ENCODE measurements at places on chromosomes 7 and 10. TPM values are rescaled to one million over a fixed set of nuclear protein-coding genes. Genes with fewer than 3 reads are reported as not detected.

GRCh38 chr7:512146-512510 lies 7.5 kb downstream of the PDGFA start:
- no peak for ATAC-seq

DNA sequence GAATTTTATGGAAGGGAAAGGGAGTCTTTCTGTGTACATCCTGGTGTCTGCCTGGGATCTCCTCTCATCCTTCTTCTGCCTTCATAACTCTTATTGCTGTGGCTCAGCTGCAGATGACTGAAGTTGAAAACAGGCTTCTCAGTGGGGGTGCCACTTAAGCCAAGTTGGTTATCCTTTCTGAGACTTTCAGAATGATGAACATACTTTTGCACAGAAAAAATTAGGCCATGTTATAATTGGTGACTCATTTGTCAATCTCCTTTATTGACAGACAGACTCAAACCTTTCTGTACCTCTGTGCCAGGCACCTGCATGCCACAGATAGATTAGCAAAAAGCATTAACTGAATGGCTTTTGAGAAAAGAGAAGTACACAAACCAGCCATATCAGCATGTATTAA lies 430.3 kb downstream of the SORCS1 start:
- ATAC-seq: no peak

Gene IL6
- total RNA-seq: not detected

Gene INMT
- total RNA-seq: 1.5 TPM

Gene AKR1C3
- 29.5 TPM for total RNA-seq

Gene RTKN2
- total RNA-seq: 8.9 TPM

Gene THSD7A
- 1.00 TPM for total RNA-seq

DNA sequence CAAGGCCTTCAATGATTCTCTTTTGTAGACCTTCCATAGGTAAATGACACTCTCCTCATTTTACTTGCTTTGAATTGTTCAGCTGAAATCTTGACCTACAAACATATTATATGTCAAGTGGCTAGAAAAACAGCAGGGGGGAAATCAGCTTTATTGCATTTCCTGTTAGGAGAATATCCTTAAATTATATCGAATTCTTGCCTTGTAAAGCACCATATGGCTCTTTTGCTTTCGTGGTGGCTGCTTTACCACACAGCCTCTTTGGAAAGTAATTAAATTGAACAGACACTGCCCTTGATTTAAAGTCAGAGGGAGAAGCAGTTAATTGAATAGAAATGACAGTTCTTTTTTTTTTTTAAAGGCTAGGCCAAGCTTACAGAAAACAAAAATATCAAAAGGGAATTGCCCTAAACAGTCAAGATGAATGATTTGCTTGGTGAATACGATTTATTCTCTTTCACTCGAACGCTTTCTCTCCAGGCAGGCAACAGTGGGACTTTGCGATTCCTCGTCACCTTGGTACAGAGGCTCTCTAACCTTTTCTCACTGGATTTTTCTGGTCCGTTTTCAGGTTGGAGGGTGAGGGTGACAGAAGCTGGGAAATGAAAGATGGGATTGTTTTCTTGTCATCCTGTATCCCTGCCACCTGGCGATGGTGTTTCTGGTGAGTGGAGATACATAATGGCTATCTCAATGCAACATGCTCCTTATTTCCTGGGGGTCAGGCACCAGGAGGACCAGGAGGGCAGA lies 126.0 kb downstream of the GATA3 start:
- no peak for ATAC-seq
